EL (cell line): ENCODE measurements at places on chromosomes 1 and 21.

DNA sequence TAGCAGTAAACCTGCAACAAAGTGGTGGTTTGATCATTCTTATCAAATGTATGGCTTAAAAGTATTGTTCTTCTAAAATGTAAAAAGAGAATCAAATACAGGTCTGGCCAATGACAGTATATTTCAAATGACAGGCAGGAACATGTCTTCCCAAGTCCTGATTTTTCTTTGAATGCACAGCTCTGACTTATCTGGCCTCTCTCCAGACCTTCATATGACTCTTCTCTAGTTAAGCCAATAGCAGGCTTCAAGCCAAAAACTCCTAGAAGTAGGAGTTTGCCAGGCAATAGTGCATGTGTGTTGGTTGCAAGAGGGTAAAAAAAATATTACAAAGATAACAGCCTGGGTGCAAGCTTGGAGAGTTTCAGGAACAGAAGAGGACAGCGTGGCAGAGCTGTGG, 345.5 kb downstream of the SMYD3 start:
- peak; percentile 55 for DNase-seq

- peak; percentile 30 for DNase-seq
These were observed 43.5 kb upstream of the ADARB1 start for GRCh38 chr21:45030682-45031570.

DNA sequence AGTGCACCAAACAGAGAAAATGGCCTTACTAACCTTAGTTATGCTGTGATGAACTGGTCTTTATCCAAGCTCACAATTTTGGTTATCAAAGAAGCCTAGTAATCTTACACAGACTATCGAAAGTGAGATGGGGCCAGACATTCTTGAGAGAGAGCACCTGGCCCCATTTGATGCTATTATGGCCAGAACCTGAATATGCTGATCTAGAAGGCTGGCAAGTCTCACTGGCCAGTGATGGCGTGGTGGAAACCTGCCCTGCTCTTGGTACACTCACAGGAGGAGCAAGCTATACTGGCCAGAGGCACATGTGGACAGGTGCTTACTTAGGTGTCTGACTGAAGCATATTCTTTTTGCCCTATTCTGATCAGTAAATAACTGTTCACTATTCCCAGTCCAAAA, 357.8 kb upstream of the ZRANB2 start:
- no peak for DNase-seq

- DNase-seq = no peak
These were observed 3.4 kb downstream of the KIAA0319L start for GRCh38 chr1:35553851-35554250.

- DNase-seq = no peak
These were observed 43.0 kb downstream of the TRIM33 start for GRCh38 chr1:114468047-114468446.

- DNase-seq = no peak
These were observed 9.9 kb downstream of the CDKN2C start for GRCh38 chr1:50979937-50980336.

DNA sequence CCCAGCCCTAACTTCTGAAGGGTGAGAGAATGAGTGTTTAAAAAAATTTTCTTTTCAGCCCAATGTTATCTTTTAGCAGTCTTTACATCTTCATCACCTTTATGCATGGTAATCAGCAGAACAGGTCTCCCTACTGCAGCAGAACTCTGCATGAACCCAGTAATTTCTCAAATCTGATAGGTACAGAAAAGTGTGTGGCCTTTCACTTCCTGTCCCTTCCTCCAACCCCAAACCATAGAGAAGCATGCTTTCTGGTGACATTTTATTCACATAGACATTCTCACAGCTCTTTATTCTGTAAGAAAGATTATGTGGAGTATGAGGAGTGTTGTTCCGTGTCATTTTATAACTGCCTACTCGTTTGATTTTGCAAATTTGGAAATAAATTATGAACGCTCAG, 68.6 kb downstream of the RPAP2 start:
- no peak for DNase-seq

GRCh38 chr1:145912128-145912641, 2.3 kb upstream of the ITGA10 start:
- no peak for DNase-seq

- DNase-seq = no peak
These were observed 66.6 kb downstream of the SKI start for GRCh38 chr1:2294725-2295078.
